ENCODE measurements at places on chromosomes 12 and 14. TPM values are rescaled to one million over a fixed set of nuclear protein-coding genes. Genes with fewer than 3 reads are reported as not detected.

Gene CD69
- not detected for total RNA-seq

Gene SERPINA9
- not detected for total RNA-seq

Gene DYNC1H1
- total RNA-seq: 187 TPM

Gene LRIG3
- 0.58 TPM for total RNA-seq

Gene NRXN3
- not detected for total RNA-seq

Gene AMN
- total RNA-seq: not detected

Gene SLC6A12
- total RNA-seq: not detected

Gene YBX3
- total RNA-seq: 218 TPM

Gene ITPK1
- 48.6 TPM for total RNA-seq

Gene CCDC60
- total RNA-seq: not detected

Gene HOXC4
- total RNA-seq: 2.5 TPM

Gene GNS
- 64.1 TPM for total RNA-seq

Gene LTB4R2
- 5.4 TPM for total RNA-seq

Gene POU6F1
- total RNA-seq: 0.98 TPM

Gene OR4K15
- not detected for total RNA-seq

Gene VSIG10
- 24.2 TPM for total RNA-seq

Gene KRT82
- total RNA-seq: not detected

Gene GZMB
- not detected for total RNA-seq

Gene PFDN5
- total RNA-seq: 381 TPM

Gene RFLNA
- 2.3 TPM for total RNA-seq

Gene CCDC175
- total RNA-seq: not detected

Gene SLCO1A2
- not detected for total RNA-seq

Gene TAS2R30
- 0.68 TPM for total RNA-seq

Gene SOAT2
- total RNA-seq: not detected

Gene SELPLG
- total RNA-seq: 0.74 TPM

Gene CCDC38
- total RNA-seq: not detected

Gene KRT78
- total RNA-seq: not detected

Gene OTX2
- 128 TPM for total RNA-seq

Gene REP15
- total RNA-seq: not detected

Gene FGF23
- total RNA-seq: not detected

Gene CD27
- not detected for total RNA-seq

Gene NOXRED1
- not detected for total RNA-seq

Gene BATF
- not detected for total RNA-seq

Gene GYS2
- total RNA-seq: not detected

Gene MLF2
- total RNA-seq: 364 TPM

Gene LBHD2
- total RNA-seq: not detected

Gene NCOR2
- 17.3 TPM for total RNA-seq

Gene TMEM179
- not detected for total RNA-seq

Gene AQP6
- total RNA-seq: 0.37 TPM

Gene ZNF891
- total RNA-seq: 1.4 TPM

Gene KCNMB4
- 0.43 TPM for total RNA-seq

Gene ABCD2
- not detected for total RNA-seq

Gene TRHDE
- total RNA-seq: not detected

Gene KRT4
- not detected for total RNA-seq

Gene NAV3
- not detected for total RNA-seq

Gene DPPA3
- total RNA-seq: not detected

Gene IQSEC3
- not detected for total RNA-seq

Gene C3AR1
- not detected for total RNA-seq

Gene MYF5
- total RNA-seq: not detected

Gene B4GALNT3
- total RNA-seq: 2.3 TPM

Gene FOXG1
- not detected for total RNA-seq

Gene TAS2R20
- total RNA-seq: 0.61 TPM

Gene SDSL
- 18.5 TPM for total RNA-seq

Gene SIX6
- not detected for total RNA-seq

Gene TCL1B
- total RNA-seq: not detected

Gene BEGAIN
- 1.3 TPM for total RNA-seq

Gene C12orf75
- total RNA-seq: 61.8 TPM

Gene ADAMTS20
- 0.86 TPM for total RNA-seq

Data from G401 (cell line).